ENCODE measurements at places on chromosomes 1 and 21.

DNA sequence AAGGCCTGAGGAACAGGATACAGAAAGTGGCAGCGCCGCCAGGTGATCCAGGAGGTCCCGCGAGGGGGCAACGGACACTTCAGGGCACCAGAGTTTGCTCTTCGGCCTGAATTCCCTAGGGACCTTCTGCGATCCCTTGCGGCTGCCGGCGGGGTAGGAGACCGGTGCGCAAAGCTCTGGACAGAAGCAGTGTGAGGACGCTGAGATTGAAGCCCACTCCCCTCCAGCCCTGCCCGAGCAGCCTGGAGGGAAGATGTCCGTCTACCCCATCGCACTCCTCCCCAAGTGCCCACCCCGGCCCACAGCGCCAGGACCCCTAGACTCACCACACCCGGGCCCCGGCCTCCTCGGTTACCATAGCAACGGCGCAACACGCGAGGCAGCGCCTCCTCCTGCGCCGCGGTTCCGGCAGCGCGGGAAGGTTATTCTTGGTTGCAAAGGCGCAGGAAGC is at the start of gene ANKRD45:
Gene ANKRD45 (minus strand): TSS at position 361 of the 451 bp plus-strand sequence. CDS start 10,433 bp downstream, outside the sequence.
- DNase-seq = no peak

GRCh38 chr1:220889333-220889732 is 10.1 kb downstream of the HLX start:
- DNase-seq = no peak

DNA sequence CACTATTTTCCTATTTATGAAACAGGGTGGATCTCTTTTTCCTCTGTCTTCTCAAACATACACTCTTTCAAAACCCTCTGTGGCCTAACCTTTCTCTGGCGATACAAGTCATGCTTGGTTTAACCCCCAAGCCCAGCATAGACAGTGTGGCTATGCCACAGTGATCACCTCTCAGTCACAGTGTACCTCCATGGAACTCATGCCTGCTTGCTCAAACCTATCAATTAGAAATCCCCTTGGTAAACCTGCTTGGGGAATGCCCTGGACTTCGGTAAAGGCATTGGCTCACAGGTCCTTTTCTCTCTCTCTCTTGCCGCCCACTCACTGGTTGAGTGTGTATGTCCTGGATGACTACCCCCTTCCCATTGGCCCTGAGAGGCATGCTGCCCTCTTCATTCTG is 147.5 kb downstream of the CYYR1 start:
- no peak for DNase-seq

DNA sequence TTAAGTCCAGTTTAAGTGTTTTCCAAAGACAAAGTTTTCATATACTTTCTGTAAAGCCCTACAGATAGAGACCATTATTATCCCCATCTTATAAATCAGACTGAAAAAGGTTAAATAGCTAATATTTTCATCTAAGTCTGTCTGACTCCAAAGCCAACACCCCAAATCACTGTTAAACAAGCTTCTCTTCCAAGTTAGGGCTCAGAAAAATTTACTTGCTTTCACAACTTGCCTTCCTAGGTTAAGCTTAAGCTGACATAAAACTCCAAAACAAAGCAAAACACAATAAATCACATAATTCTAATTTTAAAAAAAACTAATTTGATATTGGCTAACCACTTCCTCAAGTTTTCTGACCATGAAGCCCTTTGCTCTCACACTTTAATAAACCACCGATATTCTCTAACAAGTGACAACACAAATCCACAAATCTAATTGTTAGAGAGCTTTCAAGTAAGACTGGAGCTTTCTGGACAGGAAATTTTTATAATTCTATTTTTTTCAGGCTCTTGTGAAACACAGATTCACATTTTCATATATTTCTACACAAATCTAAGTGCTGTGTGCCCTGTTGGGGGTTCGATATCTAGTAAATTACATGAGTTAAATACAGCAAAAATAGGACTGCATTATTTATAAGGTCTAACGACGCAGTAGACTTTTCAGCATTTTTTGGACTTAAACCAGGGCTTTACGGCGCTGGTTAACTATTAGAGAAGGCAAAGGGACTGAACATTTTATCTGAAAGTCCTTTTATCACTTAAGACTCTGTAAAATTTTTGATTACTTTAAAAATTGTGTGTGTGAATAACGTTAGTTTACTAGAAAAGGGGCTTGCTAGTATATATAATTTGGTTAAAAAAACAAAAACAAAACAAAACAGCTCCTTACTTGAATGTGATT is 2.1 kb downstream of the GNG12 start:
- no peak for DNase-seq

GRCh38 chr1:235888119-235888643 is 21.5 kb upstream of the LYST start:
- no peak for DNase-seq

- DNase-seq = peak; percentile 68
These were observed at the start of gene KIF17 for GRCh38 chr1:20717452-20718342. Gene KIF17, minus strand, starts transcription at chr1:20718007. Its CDS starts 301 bp downstream, at chr1:20717706.

GRCh38 chr21:42942244-42942643 is 16.8 kb upstream of the ERVH48-1 start:
- DNase-seq = no peak

- DNase-seq = no peak
These were observed 2.6 kb downstream of the C1orf21 start for GRCh38 chr1:184389446-184389845.

DNA sequence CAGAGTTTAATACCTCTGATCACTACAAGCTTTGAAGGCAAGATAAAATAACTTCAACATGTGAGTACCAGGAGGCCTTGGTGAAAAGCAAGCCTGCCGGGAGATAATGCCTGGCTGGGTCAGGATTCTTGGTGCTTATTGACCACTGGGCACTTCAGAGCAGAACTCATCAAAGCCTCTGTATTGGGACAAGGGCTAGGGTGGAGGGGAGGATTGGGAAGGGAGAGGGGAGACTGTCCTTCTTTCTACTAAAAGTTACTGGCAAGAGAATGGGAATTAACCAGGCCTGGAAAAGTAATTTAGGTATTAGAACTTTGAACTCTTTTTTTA is 35.2 kb downstream of the NEK2 start:
- DNase-seq = no peak

DNA sequence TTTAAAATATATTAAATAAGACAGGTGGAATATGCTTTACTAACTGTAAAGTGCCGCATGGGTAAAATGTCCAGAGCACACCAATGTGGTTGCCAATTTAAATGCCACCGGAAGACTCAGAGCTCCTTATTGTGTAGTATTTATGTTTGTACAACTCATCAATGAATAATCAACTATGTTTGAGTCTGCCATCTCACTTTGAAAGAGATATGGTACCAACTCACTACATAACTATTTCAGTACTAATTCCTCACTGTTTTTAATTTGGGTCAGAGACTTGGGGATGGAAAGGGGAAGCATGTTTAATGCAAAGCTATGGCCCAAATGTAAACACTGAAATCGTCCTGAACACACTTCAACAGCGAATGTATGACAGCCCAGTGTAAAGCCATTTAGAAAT is 144.8 kb downstream of the NR5A2 start:
- DNase-seq = peak; percentile 86

DNA sequence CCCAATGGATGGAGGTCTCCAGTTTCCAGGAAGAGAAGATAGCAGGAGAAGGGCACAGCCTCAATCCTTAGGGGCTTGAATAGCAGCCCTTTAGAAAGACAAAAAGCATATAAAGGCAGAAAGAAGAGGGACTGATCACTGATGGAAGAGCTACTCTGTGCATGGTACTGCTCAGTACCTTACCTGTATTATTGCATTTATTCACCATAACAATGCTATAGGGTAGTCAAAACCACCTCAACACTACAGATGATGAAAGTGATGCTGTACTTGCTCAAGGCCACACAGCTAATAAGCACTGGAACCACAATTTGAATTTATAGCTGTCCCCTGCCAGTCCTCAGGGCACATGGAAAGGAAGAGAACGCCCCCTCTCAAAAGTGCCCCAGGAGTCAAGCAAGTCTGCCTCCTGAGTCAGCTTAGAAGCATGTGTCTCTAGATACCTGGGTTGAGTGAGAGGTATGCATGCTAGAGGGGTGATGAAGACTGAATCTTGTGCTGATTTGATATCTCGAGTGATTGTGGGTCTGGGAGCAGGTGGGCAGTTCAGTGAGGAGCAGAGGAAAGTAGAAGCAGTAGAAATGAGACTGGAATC is 13.6 kb downstream of the DDAH1 start:
- DNase-seq = no peak
